ENCODE measurements at places on chromosomes 5 and 9.

DNA sequence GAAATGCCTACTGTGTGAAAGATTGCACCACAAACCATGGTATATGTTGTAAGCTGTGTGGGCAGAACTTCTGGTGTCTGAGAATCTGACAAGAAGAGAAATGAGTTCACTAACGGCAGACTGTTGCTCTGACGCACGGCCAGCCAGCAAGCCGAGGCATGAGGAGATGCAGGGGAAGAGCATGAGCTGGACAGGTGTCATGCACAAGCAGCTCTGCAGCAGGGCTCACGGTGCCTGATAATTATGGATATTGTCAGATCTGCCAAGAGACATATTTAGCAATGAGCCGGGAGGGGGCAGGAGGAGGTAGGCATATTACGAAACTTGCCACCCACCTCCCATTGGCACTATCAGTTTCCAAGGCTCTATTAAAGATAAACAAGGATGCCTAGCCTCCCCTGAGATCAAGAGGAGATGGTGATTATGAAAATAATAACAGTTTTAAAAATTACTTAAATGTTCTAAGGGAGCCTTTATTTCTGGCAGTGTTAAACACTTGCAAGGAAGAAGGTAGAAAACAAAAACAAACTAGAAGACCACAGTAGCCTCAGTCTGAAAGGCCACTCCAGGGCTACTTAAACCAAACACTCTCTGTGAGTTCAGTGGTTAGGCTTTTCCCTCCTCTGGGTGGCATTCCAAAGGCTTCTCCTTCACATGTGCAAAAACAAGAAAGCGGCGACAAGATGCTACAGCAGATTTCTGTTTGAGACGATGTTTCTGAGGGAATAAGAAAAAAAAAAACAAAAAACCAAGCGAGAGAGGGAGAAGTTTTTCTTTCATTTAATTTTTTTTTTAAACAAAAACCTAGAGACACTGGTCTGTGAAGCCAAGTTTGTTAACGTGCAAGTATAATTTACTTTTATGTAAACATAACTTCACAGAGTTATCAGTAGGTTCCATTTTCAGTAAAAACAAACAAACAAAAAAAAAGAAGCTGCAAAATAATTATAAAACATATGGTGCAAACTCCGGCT is 339.5 kb downstream of the BNC2 start:
- DNase-seq = no peak

DNA sequence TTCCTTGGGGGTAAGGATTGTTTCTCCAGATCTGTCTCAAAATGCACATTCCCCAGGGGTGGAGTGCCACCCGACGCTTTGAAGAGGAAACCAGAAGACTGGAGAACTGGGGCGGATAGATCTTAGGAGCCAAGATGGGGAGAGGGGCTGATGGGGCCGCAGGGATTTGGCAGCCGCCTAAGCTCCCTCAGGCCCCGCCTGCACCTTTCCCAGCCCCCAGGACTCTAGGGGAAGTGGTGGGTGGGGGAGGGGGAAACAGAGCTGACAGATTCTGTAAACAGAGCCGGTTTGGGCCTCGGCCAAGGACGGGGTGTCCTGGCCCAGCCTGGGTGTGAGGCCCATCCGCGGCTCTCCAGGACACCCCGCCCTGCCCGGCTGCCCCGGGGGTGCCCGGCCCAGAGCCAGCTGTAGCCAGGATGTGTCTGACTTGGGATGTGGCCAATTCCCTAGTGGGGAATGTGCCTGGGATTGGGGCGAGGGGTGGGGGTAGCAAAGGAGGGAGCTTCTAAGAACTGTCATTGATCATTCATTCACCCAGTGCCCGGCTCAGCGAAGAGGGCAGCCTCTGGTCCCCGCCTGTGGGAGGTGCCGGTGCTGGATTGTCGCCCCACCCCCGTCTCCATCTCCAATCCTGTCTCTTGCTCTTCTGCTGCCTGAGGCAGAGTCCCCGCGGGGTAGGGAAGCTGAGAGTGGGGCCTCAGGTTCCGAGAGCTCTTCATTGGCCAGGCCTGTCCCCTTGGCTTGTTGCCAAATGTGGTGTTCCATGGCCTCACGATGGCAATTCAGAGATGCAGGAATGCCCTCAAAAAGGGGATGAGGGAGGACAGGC is 54.8 kb upstream of the CDKN2AIPNL start:
- peak; percentile 32 for DNase-seq

GRCh38 chr5:133114166-133114932 is 62.5 kb downstream of the HSPA4 start:
- DNase-seq = no peak

DNA sequence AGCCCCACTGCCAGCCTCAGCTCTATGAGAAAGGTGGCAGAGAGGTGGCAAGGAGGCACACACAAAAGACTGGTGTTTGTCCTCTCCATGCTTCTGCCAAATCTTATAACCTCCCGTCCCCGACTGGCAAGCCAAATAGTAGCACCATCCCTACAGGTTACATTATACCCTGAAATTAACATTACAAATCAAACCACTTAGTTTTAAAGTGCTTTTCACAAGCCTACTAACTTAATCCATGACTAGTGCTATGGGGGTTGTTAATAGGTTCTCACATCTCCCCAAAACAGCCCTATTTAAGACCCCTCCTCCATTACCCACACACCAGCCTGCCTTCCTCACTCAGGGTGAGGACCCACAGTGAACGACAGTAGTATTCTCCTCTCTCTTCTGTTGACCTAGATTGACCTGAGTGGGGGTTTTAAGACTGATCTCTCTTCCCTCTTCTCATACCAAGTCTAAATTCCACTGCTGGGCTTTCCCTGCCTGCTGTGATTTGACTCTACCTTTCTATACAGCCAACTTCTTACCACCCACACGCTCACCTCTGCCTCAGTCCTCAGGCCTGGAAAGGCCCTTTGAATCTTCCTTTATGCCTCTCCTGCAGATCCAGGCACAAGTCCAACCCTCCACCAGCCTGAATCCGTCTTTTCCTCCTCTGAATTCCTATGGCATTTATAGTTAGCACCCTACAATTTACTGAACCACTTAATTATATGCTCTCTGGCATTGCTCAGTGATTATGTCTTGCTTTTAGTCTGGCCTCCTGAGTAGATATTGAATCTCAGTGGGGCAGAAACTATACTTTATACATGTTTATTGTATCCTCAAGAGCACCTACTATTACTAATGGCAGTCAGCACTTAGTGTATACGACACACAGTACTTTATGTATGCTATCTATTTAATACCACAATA is 116.1 kb downstream of the TMEM174 start:
- DNase-seq = no peak

DNA sequence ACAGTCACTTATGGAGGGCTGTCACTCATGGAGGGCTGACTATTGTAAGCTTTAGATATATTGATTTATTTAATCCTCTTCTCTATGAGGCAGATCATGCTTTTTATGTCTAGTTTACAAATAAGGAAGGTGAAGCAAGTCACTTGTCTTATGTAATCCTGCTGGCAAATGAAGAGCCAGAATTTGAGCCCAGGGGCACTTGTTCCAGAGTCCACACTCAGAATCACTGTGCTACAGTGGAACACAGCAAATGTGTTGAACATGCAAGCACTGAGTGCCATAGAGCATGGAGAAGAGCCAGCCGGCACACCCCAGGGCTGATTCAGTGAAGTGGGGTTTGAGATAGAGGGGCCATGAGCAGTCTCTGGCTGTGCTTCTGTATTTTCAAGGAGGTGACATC is 326.6 kb downstream of the MARCHF11 start:
- no peak for DNase-seq

DNA sequence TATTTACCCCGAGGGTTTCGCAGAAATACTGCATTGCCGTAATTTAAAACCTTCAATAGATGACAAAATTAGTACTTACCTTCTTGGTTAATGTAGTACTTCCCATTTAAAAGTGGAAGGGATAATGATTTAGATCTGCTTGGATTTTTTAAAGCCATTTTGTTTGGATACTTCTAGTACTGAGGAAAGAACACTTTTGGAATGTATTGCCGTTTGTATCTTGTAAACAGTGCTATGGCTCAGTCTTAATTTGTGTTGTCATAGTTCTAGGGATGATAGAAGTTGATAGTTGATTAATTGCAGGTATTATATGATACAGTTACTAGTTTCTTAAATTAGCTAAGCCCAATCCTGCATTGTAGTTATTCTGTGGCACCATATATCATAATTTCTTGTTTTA is 33.1 kb downstream of the TNPO1 start:
- no peak for DNase-seq

DNA sequence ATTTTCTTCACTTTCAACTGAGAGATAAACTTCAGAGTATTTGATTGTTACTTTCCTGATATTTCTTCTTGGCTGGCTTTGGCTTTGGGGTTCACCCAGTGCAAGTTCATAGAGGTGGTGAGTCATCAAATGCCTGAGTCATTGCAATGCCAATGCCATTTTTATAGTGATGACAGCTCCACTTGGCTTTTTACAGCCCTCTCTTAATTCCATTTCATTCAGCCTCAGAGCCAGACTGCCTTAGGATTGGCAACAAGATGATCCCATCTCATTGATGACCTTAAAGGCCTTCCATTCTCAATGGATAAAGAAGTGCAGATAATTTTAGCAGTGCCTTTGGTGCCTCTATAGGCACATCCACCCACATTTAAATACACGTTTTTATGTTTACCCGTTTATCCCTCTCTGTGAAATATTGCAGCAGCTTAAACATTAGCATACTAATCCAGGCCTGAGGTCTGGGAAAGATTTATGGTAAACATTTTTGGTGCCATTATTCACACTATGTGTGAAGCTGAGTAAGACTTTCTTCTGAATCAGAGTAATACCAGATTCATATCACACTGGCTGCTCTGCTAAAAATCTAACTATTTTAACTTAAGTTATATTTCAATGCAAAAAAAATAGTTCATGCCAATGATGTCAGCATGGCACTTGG is 88.9 kb upstream of the TYRP1 start:
- no peak for DNase-seq

DNA sequence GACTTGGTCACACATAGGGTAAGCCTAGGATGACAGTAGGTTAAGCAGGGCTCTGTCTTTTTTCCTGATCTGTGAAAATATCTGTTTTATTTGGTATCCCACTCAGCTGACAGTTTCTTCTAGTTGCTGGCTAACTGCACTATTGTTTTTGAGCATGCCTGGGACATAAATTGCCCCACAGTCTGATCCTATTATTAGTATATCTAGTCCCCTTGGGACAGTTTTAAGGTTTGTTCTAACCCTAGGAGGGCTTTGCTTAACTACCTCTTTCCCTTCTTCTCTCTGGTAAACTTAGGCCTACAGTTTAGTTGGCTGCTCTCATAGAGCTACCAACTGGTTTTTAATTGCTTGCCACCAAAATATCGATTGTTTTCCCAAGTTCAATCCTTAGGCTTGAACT is 446.6 kb downstream of the ARHGEF28 start:
- no peak for DNase-seq
